ENCODE measurements at places on chromosomes 1 and 21. TPM values are rescaled to one million over a fixed set of nuclear protein-coding genes. Genes with fewer than 3 reads are reported as not detected.

DNA sequence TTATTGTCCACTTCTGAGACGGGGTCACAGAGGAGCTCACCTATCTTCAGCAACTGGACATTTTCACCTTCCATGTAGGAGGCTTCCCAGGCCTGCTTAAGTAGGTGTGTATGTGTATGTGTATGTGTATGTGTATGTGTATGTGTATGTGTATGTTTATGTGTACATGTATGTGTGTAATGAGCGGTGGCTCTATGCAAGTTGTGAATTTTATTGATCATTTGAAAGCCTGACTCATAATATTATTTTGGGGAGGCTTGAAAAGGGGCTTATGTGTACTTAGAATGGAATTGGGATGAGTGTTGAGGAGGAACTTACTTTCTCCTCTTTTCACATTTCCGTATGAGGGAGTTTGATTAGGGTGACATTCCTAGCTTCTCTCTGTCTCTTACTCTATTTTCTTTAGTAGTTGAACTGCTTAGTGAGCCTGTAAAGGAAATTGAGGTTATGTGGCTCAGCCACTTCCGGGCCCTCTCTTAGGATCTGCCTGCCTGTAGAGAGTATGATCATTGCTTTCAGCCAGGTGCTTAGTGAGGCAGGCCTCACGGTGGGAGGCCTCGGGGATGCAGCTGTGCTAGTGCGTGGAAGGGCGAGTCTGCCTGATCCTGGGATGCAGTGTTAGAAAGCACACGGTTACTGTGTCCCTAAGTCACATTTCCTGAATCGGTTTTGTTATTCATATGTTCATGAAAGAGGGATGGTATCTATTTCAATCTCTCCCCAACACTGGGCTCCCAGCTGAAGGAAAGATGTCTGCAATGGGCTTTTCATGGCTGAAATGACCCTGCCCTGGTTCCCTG is 61.0 kb downstream of the IER5 start:
- ATAC-seq = no peak

PCP4L1 gene
- 1.6 TPM for total RNA-seq

UCK2 gene
- 30.4 TPM for total RNA-seq

- ATAC-seq = no peak
These were observed 197.6 kb upstream of the UBE2U start for GRCh38 chr1:64005801-64006200.

HAPLN2 gene
- total RNA-seq = 1.6 TPM

POLR3C gene
- total RNA-seq = 25.6 TPM

GRCh38 chr1:8598783-8599182 is 218.7 kb downstream of the RERE start:
- no peak for ATAC-seq

DNA sequence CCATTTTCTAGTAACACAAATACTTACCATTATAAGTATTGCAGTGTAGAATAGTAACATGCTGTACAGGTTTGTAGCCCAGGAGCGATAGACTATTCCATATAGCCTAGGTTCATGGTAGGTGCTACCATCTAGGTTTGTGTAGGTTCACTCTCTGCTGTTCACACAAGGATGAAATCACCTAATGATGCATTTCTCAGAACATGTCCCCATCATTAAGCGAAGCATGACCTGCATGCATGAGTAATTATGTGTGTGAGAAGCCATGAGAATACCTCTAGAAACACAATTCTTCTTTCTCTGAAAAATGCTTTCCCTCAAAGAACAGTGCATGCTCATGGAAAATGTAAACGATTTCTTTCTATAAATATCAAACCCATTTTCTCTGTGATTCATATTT is 69.3 kb downstream of the NR5A2 start:
- no peak for ATAC-seq

DNA sequence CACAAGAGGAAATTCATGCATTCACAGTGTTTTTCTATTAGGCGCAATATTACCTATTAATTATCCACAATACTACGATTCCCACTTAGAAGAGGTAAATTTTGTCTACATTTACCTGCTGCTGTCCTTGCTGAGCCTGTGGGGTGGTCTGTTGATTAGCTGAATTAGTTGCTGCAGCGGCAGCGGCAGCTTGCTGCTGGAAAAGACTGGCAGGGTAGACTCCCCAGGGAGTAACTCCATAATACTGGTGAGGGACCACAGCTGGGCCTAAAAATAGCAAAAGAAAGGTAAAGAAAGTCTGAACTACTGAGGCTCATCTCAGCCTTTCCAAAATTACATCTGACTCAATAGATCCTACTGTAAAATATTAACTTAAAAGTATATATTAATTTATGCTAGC is 66.0 kb upstream of the SDC3 start:
- no peak for ATAC-seq

DNA sequence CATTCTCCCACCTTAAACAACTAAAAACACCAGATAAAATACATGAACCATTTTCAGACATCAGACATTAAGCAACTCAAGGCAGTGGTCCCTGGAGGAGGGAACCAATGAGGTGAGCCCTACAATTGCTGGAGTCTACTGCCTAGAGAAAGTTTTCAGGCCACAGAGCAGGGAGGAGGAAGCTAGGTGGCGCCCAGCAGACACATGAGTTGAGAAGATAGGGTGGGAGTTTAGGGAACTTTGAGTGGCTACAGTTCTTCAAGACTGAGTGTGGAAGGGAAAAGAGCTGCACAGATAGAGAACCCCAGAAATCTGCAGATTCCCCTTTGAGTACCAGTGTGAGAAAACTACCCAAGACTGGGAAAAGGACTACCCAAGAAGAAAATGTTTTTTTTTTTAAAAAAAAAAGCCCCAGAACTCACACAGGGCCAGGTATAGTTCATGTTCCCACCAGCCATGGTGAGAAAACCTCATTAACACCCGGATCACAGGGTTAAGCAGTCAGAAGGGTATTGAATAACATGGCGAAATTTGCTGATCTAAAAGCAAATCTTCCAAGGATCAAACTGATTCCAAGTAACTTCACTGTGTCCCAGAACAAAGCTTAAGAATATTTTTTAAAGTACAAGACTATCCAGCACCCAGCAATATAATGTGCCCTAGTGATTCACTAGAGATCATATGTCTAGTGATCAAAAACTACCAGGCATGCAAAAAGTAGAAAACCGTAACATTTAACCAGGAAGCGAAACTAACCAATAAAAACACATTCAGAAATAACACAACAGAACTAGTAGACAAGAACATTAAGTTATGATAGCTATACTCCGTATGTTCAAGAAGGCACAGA is 12.0 kb downstream of the ALDH9A1 start:
- ATAC-seq = no peak

DNA sequence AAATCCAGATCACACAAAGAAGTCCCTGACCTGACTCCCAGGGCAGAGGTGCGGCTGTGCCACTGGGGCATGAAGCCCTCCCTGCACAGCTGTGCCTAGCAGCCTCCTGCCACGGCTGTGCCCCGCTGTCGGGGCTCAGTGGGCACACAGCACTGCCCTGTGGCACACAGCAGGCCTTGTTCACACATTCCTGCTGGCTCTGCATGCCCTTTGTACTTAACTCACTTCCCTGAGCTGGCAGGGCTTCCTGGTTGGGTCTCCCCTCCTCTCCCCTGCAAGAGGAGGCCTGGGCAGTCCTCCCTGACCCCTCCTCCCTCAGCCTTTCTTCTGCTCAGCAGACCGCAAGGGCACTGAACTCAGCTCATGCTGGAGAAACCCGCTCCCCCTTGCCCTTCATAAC is 14.8 kb downstream of the LHX4 start:
- no peak for ATAC-seq

GRCh38 chr1:185520188-185520920 is 203.3 kb upstream of the IVNS1ABP start:
- no peak for ATAC-seq

DNA sequence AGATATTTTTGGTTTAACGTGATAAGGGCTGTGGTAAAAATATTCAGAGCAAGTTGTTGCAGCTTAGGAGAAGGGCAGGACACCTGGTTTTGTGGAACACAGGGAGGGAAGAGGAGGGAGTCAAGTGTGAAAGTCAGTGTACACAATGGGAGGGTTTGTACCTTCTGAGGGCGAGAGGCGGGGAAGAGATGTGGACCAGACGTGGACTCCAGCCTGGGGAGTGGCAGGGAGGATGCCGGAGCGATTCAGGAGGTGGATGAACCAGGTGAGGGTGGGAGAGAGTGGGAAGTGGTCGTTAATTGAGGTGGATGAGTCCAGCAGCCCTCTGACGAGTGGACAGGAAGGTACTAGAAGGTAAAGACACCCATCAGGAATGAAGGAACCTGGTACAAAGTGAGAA is 52.2 kb upstream of the IRF2BP2 start:
- ATAC-seq = no peak

Data from gastroesophageal sphincter (tissue), 4 donors.